ENCODE measurements at places on chromosomes 13 and 19. TPM values are rescaled to one million over a fixed set of nuclear protein-coding genes. Genes with fewer than 3 reads are reported as not detected.

GRCh38 chr13:50191004-50191403 lies 175.8 kb downstream of the KCNRG start:
- no peak for DNase-seq
- peaks cover 54% of the 10 kb centered on the region for H3K27me3 ChIP-seq
- H3K4me3 ChIP-seq = no peak overlapping the region
- H3K36me3 ChIP-seq = no peaks in the 10 kb centered on the region

Gene TTYH1
- total RNA-seq = 0.41 TPM

DNA sequence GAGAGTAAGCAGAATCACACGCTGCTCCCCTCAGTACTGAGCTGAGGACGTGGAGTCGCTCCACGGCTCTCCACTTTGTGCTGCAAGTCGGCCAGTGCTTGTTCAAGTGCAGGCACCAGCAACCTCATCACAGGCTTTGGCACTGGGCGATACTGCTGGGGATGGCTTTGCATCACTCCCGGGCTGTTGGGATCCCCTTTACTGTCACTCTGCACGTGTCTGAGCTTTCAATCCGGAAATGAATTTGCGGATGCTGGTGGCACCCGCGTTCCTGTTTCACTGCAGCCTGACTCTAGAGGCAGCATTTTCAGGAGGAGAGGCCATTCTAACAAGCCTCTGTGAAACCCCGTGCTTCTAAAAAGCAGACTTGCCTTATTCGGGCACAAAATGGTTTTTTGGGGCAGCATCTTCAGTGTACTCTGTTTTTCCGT lies 19.1 kb downstream of the SMARCA4 start:
- H3K27ac ChIP-seq = no peak overlapping the region
- peak overlapping the region; percentile 27 for H3K4me3 ChIP-seq
- peak; percentile 27 for DNase-seq
- H3K36me3 ChIP-seq = no peaks in the 10 kb centered on the region
- H3K4me1 ChIP-seq = peaks cover 18% of the 10 kb centered on the region

DNA sequence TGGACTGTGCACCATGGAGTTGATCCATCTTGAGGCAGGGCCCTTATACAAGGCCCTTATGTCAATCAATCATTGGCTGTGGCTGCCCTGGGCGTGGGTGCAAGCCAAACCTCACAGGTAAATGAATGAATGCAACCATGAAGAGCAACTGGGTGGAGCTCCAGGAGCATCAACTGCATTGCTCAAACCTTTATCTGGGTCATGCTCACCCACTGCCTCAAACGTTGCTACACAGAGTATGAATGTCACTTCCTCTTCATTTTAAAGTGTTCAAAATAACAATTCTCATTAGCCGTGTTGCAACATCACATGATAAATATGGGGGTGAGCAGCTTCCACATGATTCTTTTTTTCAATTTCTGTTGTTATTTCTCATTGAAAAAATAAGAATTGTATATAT lies 6.4 kb upstream of the ZNF333 start:
- H3K4me3 ChIP-seq = no peak overlapping the region
- H3K36me3 ChIP-seq = no peaks in the 10 kb centered on the region
- no peak for DNase-seq
- peaks cover under 1% of the 10 kb centered on the region for H3K4me1 ChIP-seq
- no peak overlapping the region for H3K27ac ChIP-seq

- H3K4me3 ChIP-seq = peak overlapping the region; percentile 37
- peaks cover 20% of the 10 kb centered on the region for H3K27me3 ChIP-seq
- peaks cover 39% of the 10 kb centered on the region for H3K4me1 ChIP-seq
- DNase-seq = peak; percentile 24
These were observed 2.7 kb upstream of the RUBCNL start for GRCh38 chr13:46389457-46390451.

- H3K36me3 ChIP-seq = no peaks in the 10 kb centered on the region
- H3K27ac ChIP-seq = no peak overlapping the region
- H3K4me3 ChIP-seq = no peak overlapping the region
- H3K27me3 ChIP-seq = peaks cover 17% of the 10 kb centered on the region
- peaks cover 19% of the 10 kb centered on the region for H3K4me1 ChIP-seq
These were observed 10.3 kb downstream of the IL17D start for GRCh38 chr13:20713751-20714150.

Gene FFAR3
- 8.8 TPM for total RNA-seq

GRCh38 chr19:19738564-19738963 lies 5.7 kb upstream of the ZNF14 start:
- no peak overlapping the region for H3K4me3 ChIP-seq
- no peaks in the 10 kb centered on the region for H3K27me3 ChIP-seq
- no peak overlapping the region for H3K27ac ChIP-seq
- no peaks in the 10 kb centered on the region for H3K4me1 ChIP-seq

GRCh38 chr19:18791315-18791678 lies 192 bp upstream of the COMP start:
- peaks cover 9% of the 10 kb centered on the region for H3K36me3 ChIP-seq
- DNase-seq = no peak
- H3K4me1 ChIP-seq = peaks cover 31% of the 10 kb centered on the region
- no peak overlapping the region for H3K27ac ChIP-seq
- H3K4me3 ChIP-seq = no peak overlapping the region

Gene KMT2B
- total RNA-seq = 71.5 TPM

Gene ZNF223
- 2.5 TPM for total RNA-seq

Gene CEACAM4
- total RNA-seq = not detected

Gene ZNF536
- total RNA-seq = 0.29 TPM

Gene FFAR2
- total RNA-seq = not detected

GRCh38 chr13:57673197-57673596 lies 41.7 kb downstream of the PCDH17 start:
- H3K27ac ChIP-seq = no peak overlapping the region
- no peaks in the 10 kb centered on the region for H3K27me3 ChIP-seq
- no peaks in the 10 kb centered on the region for H3K4me1 ChIP-seq
- no peak overlapping the region for H3K4me3 ChIP-seq
- DNase-seq = no peak

Gene DCLK1
- total RNA-seq = not detected

GRCh38 chr13:61415058-61415721 lies 459 bp downstream of the PCDH20 start:
- H3K27me3 ChIP-seq = peaks cover 34% of the 10 kb centered on the region
- no peak overlapping the region for H3K4me3 ChIP-seq
- H3K36me3 ChIP-seq = peaks cover 1% of the 10 kb centered on the region
- no peak overlapping the region for H3K27ac ChIP-seq
- no peaks in the 10 kb centered on the region for H3K4me1 ChIP-seq

Gene KANK2
- total RNA-seq = 1.1 TPM

Gene F2RL3
- not detected for total RNA-seq

Gene PRSS57
- not detected for total RNA-seq

DNA sequence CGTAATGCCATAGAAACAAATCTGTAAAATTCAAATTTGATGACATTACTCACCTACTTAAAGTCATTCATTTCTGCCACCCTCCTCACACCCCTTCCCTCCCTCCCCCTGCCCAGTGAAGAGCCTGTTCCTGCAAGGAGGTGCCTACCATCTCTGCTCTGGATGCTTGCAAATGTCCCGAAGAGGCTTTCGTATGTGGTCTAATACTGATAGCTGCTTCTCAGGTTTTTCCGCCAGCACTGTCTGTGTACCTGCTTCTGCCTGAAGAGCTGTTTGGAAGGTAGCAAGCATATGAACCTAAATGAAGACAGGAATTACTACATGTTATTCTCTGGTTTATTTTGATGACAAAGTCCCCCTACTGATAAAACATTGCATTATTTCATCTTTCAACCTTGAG lies 57.1 kb downstream of the GPALPP1 start:
- peaks cover 28% of the 10 kb centered on the region for H3K4me1 ChIP-seq
- H3K27me3 ChIP-seq = peaks cover 58% of the 10 kb centered on the region
- H3K36me3 ChIP-seq = no peaks in the 10 kb centered on the region
- no peak for DNase-seq
- H3K4me3 ChIP-seq = peak overlapping the region; percentile 85

Gene PRRG2
- total RNA-seq = 1.1 TPM

- no peaks in the 10 kb centered on the region for H3K4me1 ChIP-seq
- peaks cover 2% of the 10 kb centered on the region for H3K36me3 ChIP-seq
- no peak for DNase-seq
These were observed 128.9 kb downstream of the B3GLCT start for GRCh38 chr13:31328549-31329235.

DNA sequence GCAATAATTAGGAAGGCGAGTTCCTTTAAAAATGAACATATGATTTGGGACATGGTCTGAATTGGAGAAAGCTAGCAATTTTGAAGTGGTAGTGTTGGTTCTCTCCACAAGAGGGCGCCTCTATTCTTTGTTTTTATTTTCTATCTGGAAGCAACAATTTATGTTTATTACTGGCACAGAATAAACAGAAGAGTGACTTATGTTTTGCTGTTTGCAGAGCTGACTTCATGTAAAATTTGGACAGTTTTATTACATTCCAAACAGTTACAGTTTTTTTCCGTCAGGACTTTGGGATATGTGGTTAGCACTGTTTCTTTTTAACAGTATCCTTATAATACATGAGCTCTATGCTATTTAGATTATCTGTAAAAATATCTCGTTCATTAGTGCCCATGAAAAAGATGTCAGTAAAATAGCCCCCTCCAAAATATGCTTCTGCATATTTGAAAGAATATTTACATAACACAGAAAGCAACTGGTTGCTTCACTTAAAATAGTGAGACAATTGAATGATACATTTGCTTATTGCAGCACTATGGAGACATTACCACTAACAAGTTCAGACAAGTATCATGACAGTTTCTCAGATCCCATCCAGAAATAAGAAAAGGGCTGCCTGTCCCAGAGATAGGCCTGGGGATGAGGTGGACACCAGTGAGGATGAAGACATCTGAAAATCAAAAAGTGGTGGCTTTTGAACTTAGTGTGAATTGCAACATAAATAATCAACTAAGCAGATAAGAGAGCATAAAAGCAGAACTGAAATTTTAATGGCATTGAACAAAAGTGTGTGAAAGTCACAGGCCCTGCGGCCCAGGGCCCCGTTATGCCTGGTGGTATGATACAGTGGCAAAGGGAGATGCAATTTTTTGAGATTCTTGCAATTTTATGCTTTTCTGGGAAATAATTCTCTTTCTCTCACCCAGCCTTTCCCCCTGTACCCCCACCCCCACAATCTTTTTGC lies 32.3 kb upstream of the FGF9 start:
- H3K27ac ChIP-seq = no peak overlapping the region
- H3K4me1 ChIP-seq = no peaks in the 10 kb centered on the region
- H3K27me3 ChIP-seq = no peaks in the 10 kb centered on the region
- no peaks in the 10 kb centered on the region for H3K36me3 ChIP-seq
- peak; percentile 37 for DNase-seq
- no peak overlapping the region for H3K4me3 ChIP-seq

GRCh38 chr13:23718996-23719395 lies 148.8 kb downstream of the TNFRSF19 start:
- H3K27ac ChIP-seq = no peak overlapping the region
- no peak for DNase-seq
- peaks cover 33% of the 10 kb centered on the region for H3K4me1 ChIP-seq
- peaks cover 2% of the 10 kb centered on the region for H3K36me3 ChIP-seq
- peaks cover 9% of the 10 kb centered on the region for H3K27me3 ChIP-seq

DNA sequence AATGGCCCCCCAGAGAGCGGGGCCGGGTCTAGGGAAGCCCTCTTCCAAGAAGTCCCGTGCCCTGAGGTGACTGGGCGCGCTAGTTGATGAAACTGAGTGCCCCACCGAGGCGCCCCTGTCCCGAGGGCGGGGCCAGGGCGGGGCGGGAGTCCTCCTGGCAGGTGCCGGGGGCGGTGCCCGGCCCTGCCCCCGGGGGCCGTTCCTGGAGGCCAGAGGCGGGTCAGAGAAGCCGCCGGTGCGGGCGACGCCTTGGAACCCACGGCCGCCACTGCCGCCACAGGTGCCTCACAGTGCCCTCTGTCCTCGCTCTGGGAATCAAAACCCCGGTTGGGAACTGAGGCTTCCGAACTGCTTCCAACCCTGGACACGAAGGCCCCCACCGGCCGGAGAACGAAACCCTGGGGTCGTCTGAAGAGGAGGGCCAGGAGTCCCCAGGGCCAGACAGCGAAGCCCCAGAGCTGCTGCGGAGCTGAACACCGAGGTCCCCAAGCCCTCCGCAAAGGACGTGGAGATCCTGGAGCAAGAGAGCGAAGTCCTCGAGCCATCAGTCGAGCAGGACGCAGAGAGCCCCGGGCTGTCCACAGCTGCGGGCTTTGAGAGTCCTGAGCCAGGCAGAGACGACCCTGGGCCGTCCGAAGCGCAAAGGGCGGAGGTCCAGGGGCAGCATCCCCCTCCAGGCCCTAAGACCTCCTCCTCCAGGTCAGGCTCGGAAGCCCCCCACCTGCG lies at the start of gene MISP3:
Gene MISP3, plus strand, starts transcription at position 252 of the 726 bp plus-strand sequence. CDS start 524 bp downstream, outside the sequence.
- peak; percentile 66 for DNase-seq
- peak within 1 kb of the TSS; percentile 99 for H3K4me3 ChIP-seq
- no peak within 1 kb of the TSS for H3K27ac ChIP-seq
- H3K4me1 ChIP-seq = peaks cover 10% of the 10 kb centered on the region

Gene EDNRB
- not detected for total RNA-seq

- no peaks in the 10 kb centered on the region for H3K4me1 ChIP-seq
- H3K36me3 ChIP-seq = no peaks in the 10 kb centered on the region
- H3K27ac ChIP-seq = no peak overlapping the region
- no peak for DNase-seq
- H3K27me3 ChIP-seq = no peaks in the 10 kb centered on the region
These were observed 254.6 kb downstream of the SPRY2 start for GRCh38 chr13:80086304-80086721.

DNA sequence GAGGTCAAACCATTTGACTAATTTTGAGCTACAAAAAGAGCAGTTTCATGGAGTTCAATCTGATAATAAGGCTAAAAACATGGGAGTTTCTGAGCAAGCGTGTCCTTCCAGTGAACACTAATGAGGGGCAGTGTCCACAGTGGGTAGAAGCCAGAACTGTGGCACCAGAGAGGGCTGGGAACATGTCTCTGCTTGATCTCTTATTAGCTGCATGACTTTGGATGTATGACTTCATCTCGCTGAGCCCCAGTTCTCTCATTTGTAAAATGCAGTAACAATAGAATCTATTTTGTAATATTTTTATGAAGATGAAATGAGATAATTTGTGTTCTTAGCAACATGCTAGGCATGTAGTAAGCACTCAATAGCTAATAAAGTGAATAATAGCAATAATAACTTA lies 69.8 kb downstream of the HS6ST3 start:
- no peaks in the 10 kb centered on the region for H3K27me3 ChIP-seq
- no peak for DNase-seq
- no peaks in the 10 kb centered on the region for H3K4me1 ChIP-seq
- H3K27ac ChIP-seq = no peak overlapping the region

Gene DGKH
- 19.2 TPM for total RNA-seq

DNA sequence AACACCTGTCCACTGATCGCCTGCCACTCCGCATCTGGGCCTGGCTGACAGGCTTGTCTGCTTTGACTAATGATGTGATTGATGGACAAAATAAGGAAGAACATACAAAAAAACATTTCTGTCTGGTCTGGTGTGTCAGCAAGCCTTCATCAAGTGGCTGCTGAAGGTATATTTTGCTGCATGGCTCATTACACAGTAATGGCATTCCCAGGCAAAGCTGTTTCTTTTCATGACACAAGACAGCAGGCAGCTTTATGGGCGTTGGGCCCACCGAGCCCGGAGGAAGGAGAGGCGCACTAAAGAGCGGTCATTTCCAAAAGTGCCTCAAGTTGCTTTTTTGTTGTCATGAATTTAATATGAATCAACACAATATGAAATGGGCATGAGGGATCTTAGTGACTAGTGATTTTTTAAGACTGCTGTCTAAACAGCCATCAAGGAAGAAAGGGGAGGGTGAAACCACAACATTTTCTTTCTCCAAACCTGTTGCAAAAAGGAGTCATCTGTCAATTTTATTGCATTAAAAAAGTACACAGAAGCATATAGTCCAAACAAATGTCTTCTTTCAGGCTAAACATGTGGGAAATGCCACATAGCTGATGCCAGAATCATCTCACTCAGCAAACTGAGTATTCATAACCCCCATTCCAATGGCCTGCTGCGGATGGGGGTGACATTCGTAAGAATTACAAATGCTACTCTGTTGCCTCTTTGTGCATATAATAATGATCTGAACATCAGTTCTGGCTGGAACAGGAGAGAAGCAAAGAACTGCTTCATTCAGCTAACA lies 476.6 kb downstream of the ZNF536 start:
- H3K27ac ChIP-seq = no peak overlapping the region
- peaks cover 4% of the 10 kb centered on the region for H3K27me3 ChIP-seq
- no peak for DNase-seq
- H3K4me1 ChIP-seq = no peaks in the 10 kb centered on the region
- H3K36me3 ChIP-seq = no peaks in the 10 kb centered on the region

Gene HTR2A
- total RNA-seq = not detected
